Cortex of kidney (tissue), 1 donor: ENCODE measurements at places on chromosomes 2 and 18.

- no peak for DNase-seq
These were observed 28.7 kb upstream of the ZEB2 start for GRCh38 chr2:144548532-144549191.

DNA sequence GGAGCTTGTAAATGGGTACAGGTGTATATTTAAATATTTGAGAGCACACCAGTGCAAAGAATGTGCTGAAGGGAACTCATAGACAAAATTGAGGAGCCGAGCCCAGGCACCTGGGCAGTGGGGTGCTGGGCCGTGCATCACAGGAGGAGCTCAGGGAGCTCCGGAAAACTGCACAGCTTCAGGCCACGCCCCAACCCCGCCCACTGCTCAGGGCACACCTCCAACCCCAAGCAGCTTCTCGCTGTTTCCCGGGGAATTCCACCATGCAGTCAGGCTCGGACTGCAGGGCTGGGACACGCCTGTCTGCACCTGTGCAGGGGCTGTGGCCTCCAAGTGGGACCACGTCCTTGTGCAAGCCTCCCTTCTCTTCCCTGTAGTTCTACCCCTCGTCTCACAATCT, 243.0 kb downstream of the HDAC4 start:
- DNase-seq: no peak

- peak; percentile 21 for DNase-seq
These were observed at the start of gene PARD3B for GRCh38 chr2:204544961-204545860. TSS of gene PARD3B (plus strand) at chr2:204545475. CDS start at chr2:204546000, 525 bp downstream.

- no peak for DNase-seq
These were observed 72.9 kb downstream of the ZBTB7C start for GRCh38 chr18:48336332-48336731.

- DNase-seq: no peak
These were observed 401.9 kb downstream of the LNPK start for GRCh38 chr2:175599966-175600831.

DNA sequence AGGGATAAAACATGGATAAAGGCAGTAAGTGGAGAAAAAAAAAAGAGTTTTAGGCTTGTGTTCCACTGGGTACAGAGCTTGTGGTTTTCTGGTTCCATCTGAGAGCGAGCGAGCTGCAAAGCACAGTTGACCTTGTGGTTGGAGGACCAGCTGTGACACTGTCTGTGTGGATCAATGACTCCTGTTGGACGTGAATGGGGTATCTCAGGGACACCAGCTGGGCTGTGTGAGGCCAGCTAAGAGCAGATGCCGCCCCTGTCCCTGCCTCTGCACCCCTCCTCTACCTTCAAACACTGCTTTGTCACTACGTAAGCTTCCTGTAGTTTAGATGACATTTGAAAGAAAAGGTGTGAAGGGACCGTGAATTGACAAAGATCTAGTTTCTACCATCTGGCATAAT, 67.8 kb downstream of the QPCT start:
- no peak for DNase-seq

DNA sequence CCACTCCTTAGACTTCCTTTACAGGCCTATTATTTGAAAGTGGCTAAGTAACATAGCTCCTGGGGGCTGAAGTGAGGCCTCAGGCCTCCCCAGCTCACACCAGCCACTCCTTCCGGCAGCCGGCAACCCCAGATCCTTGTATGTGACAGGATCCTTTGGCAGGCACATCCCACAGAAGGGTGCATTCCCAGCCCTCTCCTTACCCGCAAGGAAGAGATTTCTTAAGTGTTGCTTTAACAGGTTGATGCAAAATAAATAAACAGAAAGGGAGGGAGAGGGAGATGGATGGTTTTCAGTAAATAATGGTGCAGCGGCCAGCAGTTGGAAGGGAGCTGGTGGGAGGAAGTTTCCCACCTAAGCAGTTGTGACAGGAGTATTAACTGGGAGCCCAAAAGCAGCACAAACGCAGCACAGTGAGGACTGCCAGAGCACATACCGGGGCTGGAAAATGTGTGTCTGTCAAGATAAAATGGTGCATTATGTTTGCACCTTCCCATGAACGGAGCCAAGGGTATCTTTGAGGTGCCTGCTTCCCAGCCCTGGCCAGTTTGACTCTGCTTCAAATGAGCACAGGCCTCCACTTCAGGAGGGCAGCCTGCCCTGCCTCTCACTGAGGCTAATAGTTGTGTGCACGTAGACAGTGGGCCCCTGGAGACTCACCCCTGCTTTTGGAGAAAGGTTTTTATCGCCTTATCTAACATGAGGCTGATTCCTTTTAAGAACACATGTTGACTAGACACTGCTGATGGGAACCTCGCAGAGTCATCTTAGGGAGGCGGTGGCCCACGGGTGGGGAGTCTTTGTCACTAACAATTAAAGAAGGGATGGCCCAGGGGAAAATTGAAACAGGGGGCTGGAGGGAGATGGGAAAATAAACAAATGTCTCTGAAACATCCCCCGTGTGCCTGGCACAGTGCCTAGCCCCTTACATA, 32.8 kb downstream of the NRP2 start:
- DNase-seq: no peak

DNA sequence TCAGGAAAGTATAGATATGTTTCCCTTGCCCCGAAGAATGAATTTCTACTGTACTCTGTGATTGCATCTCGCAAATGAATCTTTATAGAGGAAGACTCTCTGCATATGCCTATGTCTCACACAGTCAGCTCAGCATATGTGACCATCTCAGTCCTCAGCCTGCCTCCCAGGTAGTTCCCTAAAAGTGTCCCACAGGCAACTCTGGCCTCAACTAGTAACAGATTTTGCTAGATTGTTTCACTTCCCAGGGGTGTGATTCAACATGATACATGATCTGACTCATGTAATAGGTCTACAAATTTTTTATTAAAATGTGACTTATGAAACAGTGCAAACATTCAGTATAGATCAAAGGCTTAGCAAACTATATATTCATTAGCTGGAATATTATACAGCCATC, 296.6 kb upstream of the CRIM1 start:
- DNase-seq: no peak

- no peak for DNase-seq
These were observed 807 bp upstream of the NEU4 start for GRCh38 chr2:241808051-241808720.

DNA sequence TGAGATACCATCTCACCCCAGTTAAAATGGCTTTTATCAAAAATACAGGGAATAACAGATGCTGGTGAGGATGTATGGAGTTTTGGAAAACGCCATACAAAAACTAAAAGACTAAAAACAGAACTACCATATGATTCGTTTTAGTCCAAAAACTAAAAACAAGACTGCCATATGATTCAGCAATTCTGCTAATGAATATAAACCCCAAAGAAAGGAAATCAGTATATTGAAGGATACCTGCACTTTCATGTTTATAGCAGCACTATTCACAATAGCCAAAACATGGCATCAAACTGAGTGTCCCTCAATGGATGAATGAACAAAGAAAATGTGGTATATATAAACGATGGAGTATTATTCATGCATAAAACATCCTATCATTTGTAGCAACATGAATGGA, 224.4 kb upstream of the MC4R start:
- DNase-seq: no peak

DNA sequence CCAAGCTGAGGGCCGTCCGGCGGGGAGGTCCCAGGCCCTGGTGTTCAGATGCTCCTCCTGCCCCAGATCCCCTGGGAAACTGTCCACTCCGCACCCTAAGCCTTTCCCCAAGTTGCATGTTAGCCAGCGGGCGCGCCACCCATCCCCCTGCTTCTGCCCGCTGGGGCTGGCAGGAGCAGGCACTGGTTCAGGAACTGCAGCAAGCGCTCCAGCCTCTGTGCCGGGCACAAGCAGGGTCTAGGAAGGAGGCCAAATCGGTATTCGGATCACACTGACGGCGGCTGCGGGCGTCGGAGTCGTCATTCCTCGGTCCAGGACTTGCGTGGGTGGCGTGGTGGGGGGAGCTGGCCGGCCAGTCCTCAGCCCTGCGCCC, 53.7 kb downstream of the FAM168B start:
- no peak for DNase-seq

- no peak for DNase-seq
These were observed 230.3 kb downstream of the TDRD15 start for GRCh38 chr2:21353879-21354679.

GRCh38 chr2:216316743-216317142, 55.5 kb downstream of the MARCHF4 start:
- DNase-seq: no peak

- DNase-seq: no peak
These were observed 7.2 kb downstream of the NBAS start for GRCh38 chr2:15553951-15554350.

DNA sequence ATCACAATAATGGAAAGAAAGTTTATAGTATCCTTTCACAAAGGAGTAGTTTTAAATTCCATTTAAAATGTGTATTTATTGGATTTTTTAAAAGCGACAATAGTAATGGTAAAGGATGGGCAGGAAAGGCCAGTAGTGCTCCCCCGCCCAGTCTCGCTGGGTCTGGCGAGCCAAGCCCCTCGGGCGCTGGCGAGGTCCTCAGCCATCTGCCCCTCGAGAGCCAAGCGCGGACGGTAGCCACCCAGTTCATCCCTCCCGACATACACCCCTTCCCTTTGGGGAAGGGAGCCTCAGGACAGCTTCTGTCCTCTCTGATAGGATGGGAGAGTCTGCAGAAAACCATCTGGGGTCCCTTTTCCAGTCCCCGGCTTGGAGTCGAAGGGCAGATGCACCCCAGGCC, 45.2 kb downstream of the BOLA3 start:
- DNase-seq: no peak

- no peak for DNase-seq
These were observed 2.1 kb downstream of the RRM2 start for GRCh38 chr2:10124538-10125045.

GRCh38 chr18:55539240-55539639, 48.8 kb downstream of the TCF4 start:
- DNase-seq: no peak

DNA sequence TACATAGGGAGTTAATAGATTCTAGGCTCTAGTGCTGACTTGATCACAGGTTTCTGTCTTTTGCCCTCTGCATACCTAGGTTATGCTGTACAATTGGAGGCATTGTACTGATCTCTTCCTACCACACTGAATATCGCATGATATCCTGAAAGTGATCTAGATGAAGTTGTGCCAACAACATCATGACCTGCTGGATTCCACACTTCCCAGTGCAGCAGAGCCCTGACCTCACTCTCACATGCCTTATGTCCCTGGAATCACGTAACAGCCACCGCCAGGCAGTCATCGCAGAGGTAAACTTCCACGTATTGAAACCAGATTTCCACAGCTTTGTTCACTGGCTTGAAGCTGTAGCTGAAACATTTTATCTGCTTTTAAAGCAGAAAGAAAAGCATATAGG, 214.0 kb downstream of the ANKRD30B start:
- DNase-seq: no peak

GRCh38 chr2:129767346-129768035, 212.0 kb upstream of the RAB6C start:
- DNase-seq: no peak

GRCh38 chr2:85189606-85190270, 56.5 kb downstream of the TCF7L1 start:
- DNase-seq: no peak

- DNase-seq: no peak
These were observed 20.6 kb upstream of the EXOC6B start for GRCh38 chr2:72846171-72847095.

- DNase-seq: no peak
These were observed 444.4 kb upstream of the CELF4 start for GRCh38 chr18:38010037-38010436.

DNA sequence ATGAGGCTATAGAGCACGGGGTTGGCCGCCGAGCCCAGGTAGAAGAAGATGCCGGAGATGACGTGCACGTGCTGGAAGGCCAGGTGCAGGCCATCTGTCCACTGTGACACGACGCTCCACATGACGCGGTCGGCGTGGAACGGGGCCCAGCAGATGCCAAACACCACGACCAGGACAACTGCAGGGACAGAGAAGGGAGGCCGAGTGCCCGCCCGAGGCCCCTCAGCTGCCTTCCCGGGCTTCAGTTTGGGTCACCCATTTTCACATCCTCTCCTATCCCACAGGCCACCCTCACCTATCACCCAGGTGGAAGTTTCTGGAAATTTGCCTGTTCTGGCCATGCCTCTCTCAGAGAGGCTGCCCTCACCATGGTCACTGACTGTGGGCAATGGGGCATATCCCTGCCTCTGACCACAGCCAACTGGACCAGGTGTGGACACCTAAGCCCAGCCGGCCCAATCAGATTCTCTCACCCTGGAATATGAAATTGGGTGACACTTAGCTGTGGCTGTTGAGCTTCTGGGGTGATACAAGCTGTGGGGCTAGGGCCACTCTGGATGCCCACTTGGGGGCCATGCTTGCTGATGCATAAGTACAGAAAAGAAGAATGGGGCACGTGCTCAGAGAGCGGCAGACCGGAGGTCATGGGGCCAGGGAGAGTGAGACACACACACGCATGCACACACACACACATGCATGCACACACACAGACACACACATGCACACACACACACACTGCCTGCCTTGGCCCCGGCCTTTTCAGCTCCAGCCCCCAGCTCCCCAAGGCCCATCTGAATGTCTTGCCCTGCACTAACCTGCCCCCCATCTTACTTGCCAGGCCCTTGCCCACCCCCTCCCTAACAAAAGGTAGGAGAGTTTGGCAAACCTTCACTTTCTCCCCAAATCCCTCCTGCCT, 4.7 kb downstream of the NMUR1 start:
- no peak for DNase-seq

- DNase-seq: no peak
These were observed 82.5 kb upstream of the MMADHC start for GRCh38 chr2:149670086-149670485.

- no peak for DNase-seq
These were observed 16.4 kb upstream of the LCT start for GRCh38 chr2:135853401-135853800.

GRCh38 chr2:231308631-231309428, 86.7 kb upstream of the B3GNT7 start:
- no peak for DNase-seq

GRCh38 chr2:176151442-176152287, at the start of gene HOXD4:
TSS of gene HOXD4 (plus strand) at chr2:176151550. CDS start at chr2:176151634, 84 bp downstream.
- DNase-seq: no peak

- DNase-seq: no peak
These were observed 43.1 kb downstream of the INPP4A start for GRCh38 chr2:98487806-98488189.

- no peak for DNase-seq
These were observed 58.6 kb downstream of the ADCYAP1 start for GRCh38 chr18:963276-963675.

DNA sequence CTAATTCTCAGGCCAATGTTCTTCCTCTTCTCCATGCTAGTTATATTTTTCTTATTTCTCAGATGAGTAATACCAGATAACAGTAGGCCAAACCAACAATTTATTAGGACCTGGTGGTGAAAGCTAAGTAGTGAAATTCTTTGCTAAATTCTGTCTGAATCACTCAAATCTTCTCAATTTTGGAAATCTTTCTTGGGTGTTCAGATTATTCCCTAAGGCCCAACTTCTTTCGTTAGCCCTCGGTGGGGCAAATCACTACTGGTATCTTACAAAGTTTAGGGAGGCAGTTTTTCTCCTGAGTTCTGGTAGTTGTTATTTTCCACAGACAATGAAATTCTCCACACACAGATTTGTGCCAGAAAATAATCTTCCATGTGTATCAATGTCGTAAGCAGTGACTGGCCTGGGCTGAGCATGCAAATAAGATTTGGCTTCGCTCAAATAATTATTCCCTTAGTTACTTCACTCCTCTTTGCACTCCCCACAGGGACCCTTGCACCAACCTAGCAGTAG, 443.5 kb upstream of the SLC14A2 start:
- DNase-seq: no peak
